NCI-H510A (cell line): ENCODE measurements at places on chromosomes 7 and 10.

DNA sequence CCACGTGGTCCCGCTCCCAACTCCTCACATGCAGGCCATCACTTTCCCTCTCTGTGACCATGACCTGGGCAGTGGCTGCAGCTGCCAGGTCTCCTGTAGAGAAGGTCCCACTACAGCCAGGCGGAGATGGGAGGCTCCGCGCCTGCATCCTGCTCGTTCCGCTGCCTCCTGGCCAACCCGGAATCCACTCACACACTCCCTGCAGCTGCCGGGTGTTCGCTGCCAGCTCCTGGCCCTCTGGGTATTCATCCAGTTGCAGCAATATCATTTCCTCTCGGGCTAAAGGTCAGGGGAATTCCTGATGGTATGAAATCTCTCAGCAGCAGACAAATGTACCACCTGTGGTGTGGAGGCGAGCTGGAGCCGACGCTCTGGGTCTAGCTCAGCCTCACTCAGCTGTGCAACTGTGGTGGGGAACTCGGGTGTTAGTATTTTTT, 65.7 kb downstream of the TLL2 start:
- DNase-seq: no peak

DNA sequence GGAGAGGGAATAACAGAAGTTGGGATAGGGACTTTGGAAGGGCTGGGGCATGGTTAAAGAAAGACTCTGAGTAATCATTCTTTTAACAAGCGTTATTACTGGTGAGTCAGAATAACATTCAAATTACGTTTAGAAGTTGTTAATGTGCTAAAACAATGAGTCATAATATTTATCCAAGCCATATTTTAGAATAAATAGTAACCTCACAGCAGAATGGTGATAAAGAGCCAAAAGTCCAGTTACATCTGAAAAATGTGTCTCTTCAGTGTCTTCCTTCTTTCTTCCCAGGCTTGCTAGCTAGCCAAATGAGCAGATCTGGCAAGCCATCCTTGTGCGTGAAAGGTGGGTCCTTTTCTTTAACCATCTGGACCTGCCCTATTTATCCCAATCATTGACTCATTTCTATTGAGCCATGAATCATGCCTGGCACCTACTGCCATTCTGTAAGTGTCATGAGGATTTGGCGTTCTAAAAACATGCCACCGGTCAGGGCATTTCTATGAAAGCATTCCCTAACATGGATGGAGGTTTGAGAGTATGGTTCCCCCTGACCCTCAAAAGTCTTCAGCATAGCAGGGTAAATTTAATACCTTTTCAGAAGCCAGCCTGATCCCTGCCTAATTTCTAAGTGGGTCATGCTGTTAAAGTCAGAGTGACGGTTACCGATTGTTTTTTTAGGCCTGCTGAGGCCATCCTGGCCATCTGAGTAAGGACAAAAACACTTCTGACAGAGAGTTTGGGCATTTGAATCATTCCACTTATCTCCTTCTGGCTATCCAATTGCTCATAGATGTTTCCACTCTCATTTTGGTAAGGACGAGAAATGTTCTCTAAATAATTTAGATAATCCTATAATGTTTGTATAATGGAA, 26.9 kb downstream of the MYPN start:
- no peak for DNase-seq

- no peak for DNase-seq
Observed at GRCh38 chr7:35257251-35258124, 3.6 kb upstream of the TBX20 start.

GRCh38 chr7:130875265-130875741, 141.3 kb upstream of the KLF14 start:
- DNase-seq: no peak

DNA sequence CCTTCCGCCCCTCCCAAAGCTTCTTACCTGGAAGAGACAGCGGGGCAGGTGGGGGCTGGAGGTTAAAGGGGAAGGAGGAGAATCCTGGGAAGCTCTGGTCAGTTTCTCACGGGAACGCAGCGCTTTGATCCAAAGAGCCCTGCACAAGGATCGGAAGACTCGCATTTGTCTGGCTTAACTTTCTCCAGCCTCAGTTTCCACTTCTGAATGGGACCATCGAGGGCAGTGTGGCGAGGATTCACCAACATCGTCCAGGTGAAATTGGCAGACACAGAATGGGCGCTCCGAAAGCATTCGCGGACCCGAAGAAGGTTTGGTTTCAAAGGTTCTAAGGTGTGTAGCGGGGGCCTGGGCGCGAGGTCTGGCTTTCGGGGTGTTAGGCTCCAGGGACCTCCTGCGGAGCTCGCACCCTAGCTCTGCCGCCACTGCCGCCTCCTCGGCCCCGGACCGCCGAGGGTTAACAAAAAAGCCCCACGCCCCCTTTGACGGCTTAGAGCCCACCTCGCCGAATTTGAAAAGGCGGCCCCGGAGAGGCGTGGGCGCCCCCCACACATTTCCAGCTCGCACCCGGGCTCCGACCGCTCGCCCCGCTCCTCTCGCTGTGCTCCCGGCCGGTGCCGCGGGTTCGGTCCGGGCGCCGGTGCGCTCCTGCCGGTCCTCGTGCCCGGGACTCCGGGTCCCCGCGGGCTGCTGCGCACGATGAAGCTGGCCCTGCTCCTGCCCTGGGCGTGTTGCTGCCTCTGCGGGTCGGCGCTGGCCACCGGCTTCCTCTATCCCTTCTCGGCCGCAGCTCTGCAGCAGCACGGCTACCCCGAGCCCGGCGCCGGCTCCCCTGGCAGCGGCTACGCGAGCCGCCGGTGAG, at the start of gene COL26A1:
Gene COL26A1 (plus strand): TSS at position 542 of the 862 bp plus-strand sequence. CDS start 158 bp downstream, at position 700.
- DNase-seq: no peak

DNA sequence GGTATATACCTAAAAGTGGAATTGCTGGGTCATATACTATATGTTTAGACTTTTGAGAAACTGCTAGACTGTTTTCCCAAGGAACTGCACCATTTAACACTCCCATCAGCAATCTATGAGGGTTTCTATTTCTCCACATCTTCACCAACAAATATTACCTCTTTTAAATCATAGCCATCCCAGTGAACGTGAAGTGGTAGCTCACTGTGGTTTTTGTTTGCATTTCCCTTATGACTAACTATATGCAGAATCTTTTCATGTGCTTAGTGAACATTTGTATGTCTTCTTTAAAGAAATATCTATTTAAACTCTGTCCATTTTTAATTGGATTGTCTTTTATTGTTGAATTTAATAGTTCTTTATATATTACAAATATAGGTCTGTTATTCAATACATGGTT, 115.8 kb upstream of the SEC61G start:
- no peak for DNase-seq

DNA sequence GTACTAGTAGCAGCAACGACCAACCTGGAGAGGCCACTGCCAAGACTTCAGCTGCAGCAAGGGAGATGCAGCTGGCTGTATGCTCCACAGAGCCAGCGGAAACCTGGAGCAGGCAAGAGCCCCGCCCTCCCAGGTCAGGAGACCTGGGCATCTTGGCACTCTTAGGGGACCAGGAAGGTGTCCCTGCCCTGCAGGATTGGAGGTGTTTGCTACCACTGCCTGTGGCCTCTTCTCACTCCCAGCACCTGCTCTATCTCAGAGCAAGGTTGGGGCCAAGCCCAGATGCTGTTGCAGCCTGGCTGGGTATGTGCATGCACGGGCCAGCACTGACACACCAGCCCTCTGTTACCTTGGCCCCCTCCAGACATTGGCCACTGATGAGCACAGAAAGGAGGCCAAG, 1512.8 kb downstream of the REEP3 start:
- no peak for DNase-seq

GRCh38 chr10:87596351-87596750, 63.3 kb upstream of the PAPSS2 start:
- no peak for DNase-seq

DNA sequence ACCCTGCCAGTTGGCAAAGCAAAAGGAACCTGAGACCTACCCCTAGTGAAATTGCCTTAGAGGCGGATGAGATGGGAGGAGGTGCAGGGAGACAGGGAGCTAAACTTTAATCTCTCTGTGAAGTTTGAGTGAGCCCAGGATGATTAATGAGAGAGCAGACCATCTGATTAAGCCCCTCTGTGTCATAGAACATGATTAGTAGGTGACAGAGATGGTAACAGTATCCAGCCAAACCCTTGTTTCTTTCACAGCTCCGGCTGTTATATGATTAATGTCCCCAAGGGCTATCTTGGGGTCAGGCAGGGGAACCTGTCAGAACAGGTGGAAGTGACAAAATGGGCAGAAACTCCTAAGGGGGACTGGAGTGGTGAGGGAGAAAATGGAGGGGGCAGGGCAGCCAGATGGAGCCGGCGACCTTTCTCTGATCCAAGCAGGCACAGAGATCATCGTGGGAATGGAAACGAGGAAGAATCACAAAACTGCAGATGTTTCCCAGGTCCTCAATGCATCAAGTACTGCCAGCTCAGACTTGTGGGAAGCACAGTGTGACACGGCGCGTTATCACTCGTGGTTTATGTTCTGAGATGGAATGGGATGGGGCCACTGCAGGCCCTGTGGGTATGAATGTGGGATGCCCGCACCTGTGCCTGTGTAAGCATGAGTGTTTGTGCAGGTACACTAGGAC, 684.2 kb downstream of the LRMDA start:
- DNase-seq: no peak

DNA sequence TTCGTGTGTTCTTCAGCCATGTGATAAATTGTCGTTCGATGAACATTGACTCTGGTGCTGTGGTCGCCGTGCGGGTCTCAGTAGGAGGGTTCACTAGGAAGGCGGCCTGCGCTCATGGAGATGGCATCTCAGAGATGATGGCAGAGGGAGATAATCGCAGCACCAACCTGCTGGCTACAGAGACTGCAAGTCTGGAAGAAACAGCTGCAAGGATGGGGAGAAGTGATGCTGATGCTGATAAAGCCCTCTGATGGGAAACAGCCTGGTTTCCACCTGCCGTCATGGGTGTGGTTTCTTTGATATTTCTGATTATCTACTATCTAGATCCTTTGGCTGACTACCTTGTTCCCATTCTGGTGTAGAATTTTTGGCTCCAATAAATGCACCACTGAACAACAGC, 130.5 kb upstream of the ANKRD30A start:
- DNase-seq: no peak

GRCh38 chr10:16957038-16957437, 139.8 kb upstream of the RSU1 start:
- DNase-seq: no peak

DNA sequence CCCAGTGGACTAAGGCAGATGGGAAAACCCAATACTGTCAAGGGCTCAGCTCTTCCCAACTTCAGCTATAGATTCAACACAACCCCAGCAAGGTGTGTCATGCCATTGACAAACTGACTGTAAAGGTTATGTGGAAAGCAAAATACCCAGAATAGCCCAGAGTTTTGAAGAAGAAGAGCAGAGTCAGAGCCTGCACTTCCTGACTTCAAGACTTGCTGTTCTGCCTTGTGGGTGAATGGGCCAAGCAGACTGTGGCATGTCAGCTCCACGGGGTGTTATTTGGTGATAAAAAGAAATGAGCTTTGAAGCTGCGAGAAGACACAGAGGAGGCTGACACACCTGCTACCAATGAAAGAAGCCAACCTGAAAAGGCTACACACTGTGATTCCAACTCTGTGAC, 89.7 kb downstream of the NKX6-2 start:
- DNase-seq: no peak
